ENCODE measurements at places on chromosomes 11 and 22.

DNA sequence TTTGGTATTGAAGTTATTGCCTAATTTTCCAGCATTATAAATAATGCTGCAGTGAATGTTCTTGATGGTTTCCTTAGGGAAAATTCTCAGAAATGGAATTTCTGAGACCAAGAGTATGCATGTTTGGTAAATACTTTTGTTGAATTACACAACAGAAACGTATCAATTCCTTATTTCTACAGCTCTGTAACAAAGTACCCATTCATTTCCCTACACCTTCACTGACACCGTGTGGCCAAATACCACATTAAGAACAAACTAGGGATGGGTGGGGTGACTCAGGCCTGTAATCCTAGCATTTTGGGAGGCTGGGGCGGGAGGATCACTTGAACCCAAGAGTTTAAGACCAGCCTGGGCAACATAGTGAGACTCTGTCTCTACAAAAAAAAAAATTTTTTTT is 21.8 kb downstream of the MCAM start:
- DNase-seq, result no peak

GRCh38 chr22:23849009-23850006 is 8.4 kb upstream of the SLC2A11 start:
- DNase-seq, result peak; percentile 89

- DNase-seq, result no peak
Observed at GRCh38 chr22:24392218-24392931, 35.0 kb upstream of the ADORA2A start.

DNA sequence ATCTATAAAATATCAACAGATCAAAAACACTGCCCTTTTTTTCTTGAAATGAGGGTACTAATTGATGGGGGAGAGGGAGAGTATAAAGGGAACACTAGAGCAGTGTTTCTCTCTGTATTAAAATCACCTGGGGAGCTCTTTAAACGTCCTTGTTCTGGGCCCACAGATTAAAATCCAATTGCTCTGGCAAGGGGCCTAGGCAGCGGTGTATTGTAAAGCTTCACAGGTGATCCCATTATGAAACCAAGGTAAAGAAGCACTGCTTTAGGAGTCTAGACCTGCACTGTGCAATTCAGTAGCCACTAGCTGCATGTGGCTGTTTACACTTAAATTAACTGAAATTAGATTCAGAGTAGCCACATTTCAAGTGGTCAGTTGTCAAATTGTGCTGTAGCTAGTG is 3.0 kb downstream of the AQP11 start:
- no peak for DNase-seq

DNA sequence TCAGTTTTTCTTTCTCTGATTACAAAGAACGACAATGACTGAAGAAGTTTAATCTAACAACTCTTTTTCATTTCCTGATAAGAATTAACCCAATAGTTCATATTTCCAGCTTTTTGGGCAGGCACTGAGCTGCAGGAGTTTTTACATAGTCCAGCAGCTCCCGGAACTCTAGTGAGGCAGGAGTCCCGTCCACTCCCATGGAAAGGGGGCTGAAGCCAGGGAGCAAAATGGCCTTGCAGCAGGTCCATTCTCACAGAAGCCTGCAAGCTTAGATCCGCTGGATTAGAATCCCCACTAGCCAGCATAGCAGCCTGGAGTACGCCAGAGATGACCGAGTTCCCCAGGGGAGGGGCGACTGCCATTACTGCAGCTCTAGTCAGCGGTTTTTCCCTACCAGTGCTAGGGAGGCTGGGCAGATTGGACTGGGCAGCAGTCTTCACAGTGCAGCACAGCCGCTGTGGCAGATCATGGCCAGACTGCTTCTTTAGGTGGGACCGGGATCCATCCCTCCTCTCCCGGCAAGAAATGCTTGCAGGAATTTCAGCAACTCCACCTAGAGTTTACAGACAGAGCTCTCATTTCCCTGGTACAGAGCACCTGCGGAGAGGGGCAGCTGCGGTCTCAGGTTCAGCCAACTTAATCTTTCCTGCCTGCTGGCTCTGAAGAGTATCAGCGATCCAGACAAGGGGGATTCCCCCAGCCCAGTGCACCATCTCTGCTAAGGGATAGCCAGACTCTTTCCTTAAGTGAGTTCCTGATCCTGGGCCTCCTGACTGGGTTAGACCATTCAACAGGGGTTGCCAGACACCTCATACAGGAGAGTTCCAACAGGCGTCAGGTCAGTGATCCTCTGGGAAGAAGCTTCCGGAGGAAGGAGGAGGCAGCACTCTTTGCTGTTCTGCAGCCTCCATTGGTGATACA is 742 bp upstream of the CASP4 start:
- peak; percentile 3 for DNase-seq

DNA sequence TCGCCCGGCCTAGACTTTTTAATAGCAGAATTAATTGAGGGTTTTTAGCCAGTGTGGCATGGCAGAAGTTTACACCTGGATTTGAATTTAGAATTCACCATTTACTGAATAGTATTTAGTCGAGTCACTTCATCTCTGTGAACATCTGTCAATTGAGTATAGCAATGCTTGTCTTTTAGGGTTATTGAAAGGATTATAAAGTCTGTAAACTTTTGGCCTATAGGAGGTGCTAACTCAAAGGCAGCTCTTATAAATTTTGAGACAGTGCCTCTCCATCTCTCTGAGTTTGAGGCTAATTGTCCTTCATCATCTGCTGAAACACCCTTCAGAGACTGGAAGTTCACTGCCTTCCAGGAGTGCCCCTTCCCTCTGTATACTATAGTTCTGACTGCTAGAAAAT is 205.0 kb downstream of the NELL1 start:
- DNase-seq, result no peak

DNA sequence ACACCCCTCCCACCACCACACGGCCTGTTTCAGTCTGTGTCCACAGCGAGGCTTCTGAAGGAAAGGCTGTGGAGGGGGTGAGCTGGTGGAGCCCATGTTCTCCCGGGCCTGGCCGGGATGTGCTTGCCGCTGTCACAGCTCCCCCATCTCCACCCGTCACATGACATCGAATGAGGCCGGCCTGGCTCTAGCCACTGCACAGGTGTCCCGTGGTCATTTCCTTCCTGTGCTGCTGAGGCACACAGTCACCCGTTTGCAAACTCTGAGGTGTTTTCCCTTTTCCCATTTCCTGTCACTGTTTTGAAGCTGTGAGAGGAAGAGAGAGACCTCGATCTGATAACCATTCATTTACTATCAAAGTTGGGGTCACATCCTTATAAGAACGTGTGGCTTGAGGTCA is 55.7 kb upstream of the CLDN5 start:
- no peak for DNase-seq

Data from GM20000 (cell line).